ENCODE measurements at places on chromosomes 11 and 22.

GRCh38 chr22:45885171-45885840, 91.7 kb downstream of the WNT7B start:
- DNase-seq, result no peak

DNA sequence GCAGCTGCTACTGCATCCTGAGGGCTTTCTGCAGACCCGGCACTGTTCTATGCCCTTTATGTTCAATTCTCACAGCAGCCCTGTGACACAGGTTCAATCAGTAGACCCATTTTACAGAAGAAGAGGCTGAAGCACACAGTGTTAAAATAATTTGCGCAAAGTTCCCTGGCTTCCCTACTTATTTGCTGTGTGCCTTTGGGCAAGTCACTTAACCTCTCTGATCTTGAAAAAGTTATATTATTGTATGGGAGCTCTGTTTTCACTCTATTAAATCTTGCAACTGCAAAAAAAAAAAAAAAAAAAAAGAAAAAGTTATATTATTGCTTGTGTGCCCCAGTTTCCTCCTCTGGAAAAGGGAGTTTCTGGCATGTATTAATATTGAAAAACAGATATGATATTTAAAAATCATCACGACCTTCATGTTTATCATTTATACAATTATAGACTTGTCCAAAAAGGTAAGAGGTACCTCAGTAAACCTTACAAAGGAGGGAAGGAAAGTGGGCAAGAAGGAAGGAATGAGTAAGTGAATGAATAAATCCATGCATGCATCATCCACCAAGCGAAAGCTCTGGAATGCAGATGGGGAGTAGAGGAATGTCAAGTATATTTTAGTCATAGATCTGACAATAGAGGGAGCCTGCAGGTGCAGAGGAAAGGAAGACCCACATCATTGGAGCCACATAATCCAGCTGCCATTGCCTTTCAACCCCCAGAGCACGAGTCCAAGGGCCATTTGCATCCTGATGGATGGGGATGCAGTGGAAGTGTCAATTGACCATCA, 21.2 kb upstream of the ISX start:
- DNase-seq, result no peak

DNA sequence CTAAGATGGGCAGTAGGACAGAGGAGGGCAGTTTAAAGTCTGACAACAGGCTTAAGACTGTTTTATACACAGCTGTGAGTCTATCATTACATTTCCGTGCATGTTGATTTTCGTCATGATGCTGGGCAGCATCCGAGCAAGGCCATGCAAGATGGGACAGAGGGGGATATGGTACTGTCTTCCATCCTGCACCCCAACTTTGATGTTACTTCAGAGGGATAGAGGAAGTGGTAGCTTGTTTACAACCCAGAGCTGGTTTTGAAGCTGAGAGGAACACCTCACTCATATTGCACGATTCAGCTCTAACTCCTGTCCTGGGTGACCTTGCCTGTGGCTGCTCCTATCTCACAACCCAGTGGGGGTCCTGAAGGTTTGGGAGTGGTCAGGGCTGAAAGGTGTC, 3.0 kb upstream of the SORL1 start:
- no peak for DNase-seq

DNA sequence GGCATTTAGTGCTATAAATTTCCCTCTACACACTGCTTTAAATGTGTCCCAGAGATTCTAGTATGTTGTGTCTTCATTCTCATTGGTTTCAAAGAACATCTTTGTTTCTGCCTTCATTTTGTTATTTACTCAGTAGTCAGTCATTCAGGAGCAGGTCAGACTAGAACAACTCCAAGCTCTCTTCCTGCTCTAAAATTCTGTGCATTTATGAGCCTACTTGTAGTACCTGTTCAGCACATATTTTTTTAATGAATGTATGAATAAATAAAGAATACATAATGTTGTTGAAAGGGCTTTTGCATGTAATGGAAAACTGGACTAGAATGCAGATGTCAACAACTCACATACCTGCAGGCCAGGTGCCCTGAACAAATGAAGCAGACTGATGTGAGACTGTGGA, 13.7 kb upstream of the HEPHL1 start:
- DNase-seq, result no peak

- DNase-seq, result no peak
These were observed 16.8 kb downstream of the LUZP2 start for GRCh38 chr11:24513479-24514218.

GRCh38 chr11:119282495-119282894, 34.4 kb downstream of the MCAM start:
- no peak for DNase-seq

DNA sequence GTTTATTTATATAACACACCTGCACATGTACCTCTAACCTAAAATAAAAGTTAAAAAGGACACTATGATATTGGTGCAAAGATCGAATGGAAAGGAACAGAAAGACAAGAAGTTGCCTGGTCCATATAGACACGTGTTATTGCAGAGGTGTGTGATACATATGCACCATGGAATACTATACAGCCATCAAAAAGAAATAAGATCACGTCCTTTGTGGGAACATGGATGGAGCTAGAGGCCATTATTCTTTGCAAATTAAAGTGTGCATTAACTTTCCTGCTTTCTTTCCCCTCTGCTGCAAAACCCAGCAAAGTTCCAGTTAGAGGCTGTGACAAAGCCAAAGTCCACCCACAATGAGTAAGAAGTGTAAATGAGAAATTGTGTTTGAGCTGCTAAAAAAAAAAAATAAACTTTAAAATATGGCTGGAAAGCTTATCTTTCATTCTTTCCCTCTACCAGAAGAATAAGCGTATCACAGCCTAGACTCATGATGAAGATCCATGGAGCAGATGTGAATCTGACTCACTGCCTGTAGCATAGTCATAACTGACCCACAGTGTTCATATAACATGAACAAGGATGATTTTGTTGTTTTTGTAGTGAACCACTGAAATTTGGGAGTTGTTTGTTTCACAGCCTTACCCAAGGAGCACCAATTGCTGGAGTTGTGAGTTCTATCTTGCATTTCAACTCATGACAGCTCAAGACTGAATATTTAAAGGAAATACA, 9.6 kb downstream of the OR52K1 start:
- DNase-seq, result no peak

DNA sequence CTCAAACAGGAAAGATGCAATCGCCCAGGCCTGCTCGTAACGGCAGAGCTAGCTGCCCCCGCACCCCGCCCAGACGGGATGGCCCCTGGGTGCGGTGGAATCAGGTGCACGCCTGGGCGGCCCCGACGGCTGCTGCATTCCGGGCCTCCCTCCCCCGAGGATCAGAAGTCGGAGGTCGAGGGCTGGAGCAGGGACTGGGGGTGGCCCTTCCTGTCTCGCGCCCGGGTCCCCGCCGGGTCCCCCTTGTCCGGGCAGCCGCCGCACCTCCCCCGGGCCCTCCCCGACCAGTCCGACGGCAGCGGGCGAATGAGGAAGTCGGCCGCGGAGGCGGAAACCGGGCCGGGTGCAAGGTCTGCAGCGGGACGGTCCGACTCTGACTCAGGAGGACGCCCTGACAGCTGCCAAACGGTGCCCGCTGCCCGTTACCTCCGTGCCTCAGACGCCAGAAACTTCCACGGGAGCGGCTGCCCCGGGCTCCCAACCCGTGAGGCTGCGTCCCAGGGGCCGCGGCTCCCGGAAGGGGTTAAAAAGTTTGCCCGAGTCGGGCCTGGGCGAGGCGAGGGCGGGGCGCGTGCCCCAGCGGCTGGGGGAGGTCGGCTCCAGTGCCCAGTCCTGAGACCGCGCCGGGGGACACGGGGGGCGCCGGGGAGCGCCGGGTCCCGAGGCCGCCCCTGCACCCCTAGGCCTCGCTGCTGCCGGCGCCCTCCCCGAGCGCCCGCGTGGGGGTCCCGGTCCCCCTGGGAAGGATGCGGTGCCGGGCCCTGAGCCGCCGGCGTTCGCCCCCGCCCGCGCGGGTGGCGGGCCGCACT, 663 bp downstream of the MYH9 start:
- DNase-seq, result no peak

- DNase-seq, result no peak
These were observed 19.7 kb downstream of the UVRAG start for GRCh38 chr11:75834728-75835127.

GRCh38 chr11:16406226-16406625, 49.9 kb upstream of the SOX6 start:
- no peak for DNase-seq

GRCh38 chr11:12088047-12088481, 22.3 kb upstream of the MICAL2 start:
- DNase-seq, result peak; percentile 43

GRCh38 chr11:102749101-102749722, 24.5 kb upstream of the MMP8 start:
- no peak for DNase-seq

Data from AG09309 (cell line).